ENCODE measurements at places on chromosomes 16 and 17. TPM values are rescaled to one million over a fixed set of nuclear protein-coding genes. Genes with fewer than 3 reads are reported as not detected.

LIMD2 gene
- total RNA-seq = 24.4 TPM

HOXB4 gene
- 11.7 TPM for total RNA-seq

CCDC40 gene
- 2.0 TPM for total RNA-seq

CCL1 gene
- total RNA-seq = not detected

MMP15 gene
- total RNA-seq = 2.2 TPM

KCNH4 gene
- total RNA-seq = not detected

SDR42E1 gene
- total RNA-seq = 2.4 TPM

SOST gene
- not detected for total RNA-seq

SKAP1 gene
- total RNA-seq = not detected

C17orf107 gene
- 2.5 TPM for total RNA-seq

LCAT gene
- total RNA-seq = 10.1 TPM

GH1 gene
- total RNA-seq = not detected

CCL5 gene
- not detected for total RNA-seq

VWA3A gene
- total RNA-seq = not detected

CSH2 gene
- not detected for total RNA-seq

PRAC2 gene
- not detected for total RNA-seq

ALDH3A1 gene
- total RNA-seq = not detected

MYL4 gene
- total RNA-seq = not detected

CBFA2T3 gene
- total RNA-seq = not detected

HOXB1 gene
- total RNA-seq = not detected

CA7 gene
- not detected for total RNA-seq

ZNF750 gene
- not detected for total RNA-seq

KRTAP4-9 gene
- total RNA-seq = not detected

KRT31 gene
- total RNA-seq = not detected

HIC1 gene
- total RNA-seq = 26.4 TPM

ZNF785 gene
- total RNA-seq = 6.2 TPM

All from bronchus fibroblast of lung (primary cell).